CD4-positive, alpha-beta T cell treated with Interleukin-6 at 100 ng/mL for 8 hours (primary cell): ENCODE measurements at places on chromosomes 11 and 22.

GRCh38 chr22:33166206-33166605 is 108.0 kb upstream of the SYN3 start:
- DNase-seq, result no peak

DNA sequence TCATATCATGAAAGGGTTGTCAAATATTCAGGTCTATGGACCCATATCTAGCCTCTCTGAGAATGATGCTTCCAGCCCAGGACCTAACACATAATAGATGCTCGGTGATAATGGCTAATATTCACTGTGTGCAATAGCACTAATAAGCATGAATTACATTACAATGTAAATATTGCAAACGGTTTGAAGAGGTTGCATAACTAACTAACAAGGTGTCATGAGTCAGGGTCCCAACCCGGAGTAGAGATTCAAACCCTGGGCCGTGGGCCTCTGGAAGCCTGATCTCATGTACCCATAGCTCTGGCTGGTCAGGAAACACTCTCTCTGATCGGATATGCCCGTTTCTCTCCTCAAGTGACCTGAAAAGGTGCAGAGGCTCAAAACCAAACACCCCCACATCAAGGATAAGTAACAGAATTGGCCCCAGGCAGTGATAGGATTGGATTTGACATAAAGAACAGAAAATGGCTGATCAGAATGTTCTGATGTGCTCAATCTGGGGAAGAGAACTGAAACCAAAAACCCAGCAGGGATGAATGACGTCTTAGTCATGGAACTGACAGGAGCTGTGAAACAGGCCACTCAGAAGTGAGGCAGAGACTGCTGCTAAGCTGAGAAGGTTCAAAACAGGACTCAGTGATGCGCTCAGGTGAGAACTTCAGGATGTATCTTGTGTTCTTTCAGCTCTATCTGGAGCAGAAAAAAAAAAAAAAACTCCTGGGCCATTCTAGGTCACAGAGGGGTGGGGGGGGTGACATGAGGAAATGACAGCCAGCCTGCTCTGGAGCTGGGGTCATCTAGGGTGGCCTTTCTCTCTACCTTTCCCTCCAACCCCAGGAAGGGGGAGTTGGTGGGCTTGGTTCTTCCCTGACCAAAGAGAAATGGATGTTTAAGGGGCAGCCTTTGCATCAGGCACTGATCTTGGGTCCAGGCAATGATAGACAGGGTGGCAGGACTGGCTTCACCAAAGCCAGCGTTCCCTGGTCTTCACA is 6.6 kb upstream of the KCTD17 start:
- no peak for DNase-seq

- DNase-seq, result no peak
Observed at GRCh38 chr22:47315862-47316419, 553.5 kb downstream of the TBC1D22A start.

GRCh38 chr11:46451759-46452158 is 60.2 kb upstream of the CHRM4 start:
- DNase-seq, result no peak

DNA sequence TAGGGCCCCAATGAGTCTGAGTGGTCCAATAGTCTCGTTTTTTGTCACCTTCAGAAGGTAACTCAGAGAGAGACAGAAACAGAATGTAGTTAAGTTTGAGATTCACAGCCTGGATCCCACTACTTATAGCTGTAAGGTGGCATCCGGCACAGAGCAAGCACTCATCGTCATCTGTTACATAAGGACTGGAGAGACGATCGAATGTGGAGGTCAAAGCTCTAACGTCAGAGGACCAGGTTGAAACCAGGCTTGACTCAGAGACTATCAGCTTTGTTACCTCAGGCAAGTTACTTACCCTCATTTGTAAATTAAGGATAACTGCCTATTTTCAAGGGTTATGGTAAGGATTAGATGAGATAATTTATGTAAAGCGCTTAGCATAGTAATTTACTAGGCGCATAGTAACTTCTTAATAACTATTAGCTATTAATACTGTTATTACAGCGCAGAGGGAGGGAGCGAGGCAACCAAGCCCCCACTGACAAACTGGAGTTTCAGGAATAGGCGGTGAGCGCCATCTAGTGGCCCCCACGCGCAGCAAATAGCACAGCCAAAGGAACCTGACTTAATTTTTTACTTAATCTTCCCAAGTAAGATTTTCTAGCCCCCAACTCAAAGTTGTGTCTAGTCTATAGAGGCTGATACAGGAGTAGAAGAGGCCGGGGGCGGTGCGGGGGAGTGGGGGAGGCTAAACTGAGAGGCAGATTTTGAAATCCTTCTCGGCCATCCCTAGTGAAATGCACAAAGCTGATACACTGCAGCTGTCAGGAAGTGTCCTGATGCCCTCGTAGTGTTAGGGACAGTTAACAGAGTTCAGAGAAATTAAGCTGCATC is 29.0 kb upstream of the API5 start:
- peak; percentile 16 for DNase-seq

- DNase-seq, result no peak
Observed at GRCh38 chr11:111913031-111913861, 712 bp downstream of the HSPB2 start.

DNA sequence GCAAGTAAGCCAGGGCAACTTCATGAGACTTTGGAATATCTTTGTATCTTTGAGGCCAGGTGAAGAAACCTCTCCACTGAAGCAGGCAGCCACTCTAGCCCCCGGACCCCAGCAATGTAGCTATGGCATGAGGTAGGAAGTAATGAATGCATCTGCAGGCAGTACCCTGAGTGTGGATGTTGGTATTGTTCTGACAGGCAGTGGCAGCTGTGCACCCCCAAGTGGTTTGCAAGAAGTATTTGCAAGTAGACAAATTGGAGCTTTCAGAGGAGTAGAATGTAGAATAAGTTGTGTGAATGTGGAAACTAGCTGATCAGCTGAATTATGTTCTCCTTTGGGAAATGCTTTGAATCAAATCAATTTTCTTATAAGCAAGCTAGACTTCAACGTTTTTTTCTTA is 194.4 kb upstream of the PGR start:
- DNase-seq, result no peak

- DNase-seq, result no peak
Observed at GRCh38 chr22:36563444-36563843, 34.5 kb upstream of the EIF3D start.
